ENCODE measurements at places on chromosomes 2 and 18. TPM values are rescaled to one million over a fixed set of nuclear protein-coding genes. Genes with fewer than 3 reads are reported as not detected.

Gene GCKR
- 0.59 TPM for total RNA-seq

Gene CRYBA2
- total RNA-seq, result not detected

- no peak for DNase-seq
These were observed 2.6 kb downstream of the RAD51AP2 start for GRCh38 chr2:17515652-17516051.

Gene SP110
- 5.3 TPM for total RNA-seq

DNA sequence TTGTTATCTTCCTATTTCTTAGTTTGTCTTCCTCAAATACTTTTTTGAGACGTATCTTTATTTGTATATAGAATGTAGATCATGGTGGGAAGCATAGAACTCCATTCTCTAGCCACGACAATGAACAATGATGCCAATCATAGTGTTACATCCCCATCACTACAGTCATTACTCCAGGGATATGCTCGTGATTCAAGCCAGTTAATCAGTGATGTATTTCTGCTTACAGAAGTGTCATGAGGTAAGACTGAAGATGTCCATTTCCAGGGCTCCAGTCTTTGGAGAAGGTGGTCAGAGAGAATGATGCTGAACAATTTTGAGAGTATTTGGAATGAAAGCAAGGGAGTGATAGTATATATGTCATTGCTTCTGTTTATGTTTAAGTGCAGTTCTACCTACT, 777.2 kb upstream of the TMEFF2 start:
- no peak for DNase-seq

DNA sequence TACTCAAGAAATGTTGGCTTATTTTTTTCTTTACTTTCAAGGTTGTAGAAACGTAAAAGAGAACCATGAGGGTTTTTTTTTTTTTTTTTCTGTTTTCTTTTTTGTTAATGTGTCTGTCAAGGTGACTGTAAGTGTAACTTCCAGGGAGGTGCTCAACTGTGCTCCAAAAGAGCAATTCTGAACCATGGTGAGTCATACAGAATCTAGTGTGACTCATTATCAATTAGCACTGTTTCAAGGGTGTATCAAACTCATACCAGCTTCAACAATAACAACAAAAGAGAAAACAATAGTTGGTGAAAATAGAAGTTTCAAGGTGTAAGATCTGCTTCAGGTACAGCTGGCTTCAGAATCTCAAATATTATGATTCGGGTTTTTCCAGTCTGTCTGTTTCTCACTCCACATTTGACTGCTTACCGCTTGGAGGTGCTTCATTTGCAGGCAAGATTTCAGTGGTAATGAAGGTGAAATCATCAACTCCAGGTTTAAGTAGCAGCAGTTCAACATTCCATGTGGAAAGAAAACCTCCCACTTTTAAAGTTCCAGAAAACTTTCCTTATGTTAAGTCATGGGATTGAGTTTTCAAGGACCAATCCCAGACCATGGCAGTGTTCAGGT, 850.6 kb downstream of the CNTNAP5 start:
- DNase-seq, result no peak

Gene XIRP2
- 5.5 TPM for total RNA-seq

DNA sequence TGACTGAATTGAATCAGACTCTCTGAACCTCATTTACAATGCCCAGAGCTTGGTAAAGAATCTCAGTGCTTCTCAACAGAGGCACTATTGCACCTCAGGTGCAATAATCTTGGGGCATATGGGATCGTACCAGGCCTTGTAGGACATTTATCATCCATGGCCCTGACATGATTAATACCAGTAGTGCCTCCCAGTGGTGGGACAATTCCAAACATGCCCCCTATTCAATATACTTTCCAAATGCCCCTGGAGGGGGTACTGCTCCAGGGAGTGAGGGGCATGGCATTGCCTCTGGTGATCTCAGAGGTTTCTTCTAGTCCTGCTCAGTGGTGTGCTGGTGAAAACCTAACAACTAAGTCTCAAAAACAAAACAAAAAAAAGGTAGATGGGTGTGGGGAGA, 174.9 kb upstream of the SMAD2 start:
- DNase-seq, result no peak

Gene ATP6V1C2
- total RNA-seq, result not detected

DNA sequence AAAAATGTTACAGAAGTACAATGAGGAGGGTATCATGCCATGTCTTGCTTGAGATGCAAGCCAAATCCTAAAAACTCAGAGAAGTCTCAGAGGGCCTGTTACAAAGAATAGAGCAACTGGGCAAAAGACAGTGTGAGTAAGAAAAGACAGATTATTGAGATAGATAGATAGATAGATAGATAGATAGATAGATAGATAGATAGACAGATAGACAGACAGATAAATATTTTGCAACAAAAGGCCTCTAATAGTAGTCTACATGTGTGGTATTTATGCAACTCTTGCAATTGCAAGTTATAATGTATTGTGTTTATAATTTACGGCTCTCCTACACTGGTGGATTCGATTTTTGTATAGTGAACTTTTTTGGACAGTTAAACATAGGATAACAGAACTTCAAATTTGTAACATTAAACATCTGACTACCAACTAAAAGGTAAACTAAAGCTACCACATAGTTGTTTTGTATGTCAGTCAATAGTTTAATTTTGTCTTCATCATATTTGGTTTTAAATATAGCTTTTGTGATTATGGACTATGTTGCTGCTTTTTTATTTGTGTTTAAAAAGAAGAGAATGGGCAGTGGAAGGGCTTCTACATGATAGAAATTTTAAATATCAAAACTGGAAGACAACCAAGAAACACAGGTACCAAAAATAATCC, 740.7 kb upstream of the LRRTM4 start:
- no peak for DNase-seq

All from endothelial cell (in vitro differentiated cells).